ENCODE measurements at places on chromosomes 7 and 10. TPM values are rescaled to one million over a fixed set of nuclear protein-coding genes. Genes with fewer than 3 reads are reported as not detected.

GRCh38 chr10:51344371-51344770 lies 270.1 kb downstream of the PRKG1 start:
- H3K27me3 ChIP-seq = no peaks in the 10 kb centered on the region
- no peak for DNase-seq
- H3K4me1 ChIP-seq = peaks cover 8% of the 10 kb centered on the region
- no peak overlapping the region for H3K27ac ChIP-seq

Gene EXOSC1
- 50.7 TPM for total RNA-seq

DNA sequence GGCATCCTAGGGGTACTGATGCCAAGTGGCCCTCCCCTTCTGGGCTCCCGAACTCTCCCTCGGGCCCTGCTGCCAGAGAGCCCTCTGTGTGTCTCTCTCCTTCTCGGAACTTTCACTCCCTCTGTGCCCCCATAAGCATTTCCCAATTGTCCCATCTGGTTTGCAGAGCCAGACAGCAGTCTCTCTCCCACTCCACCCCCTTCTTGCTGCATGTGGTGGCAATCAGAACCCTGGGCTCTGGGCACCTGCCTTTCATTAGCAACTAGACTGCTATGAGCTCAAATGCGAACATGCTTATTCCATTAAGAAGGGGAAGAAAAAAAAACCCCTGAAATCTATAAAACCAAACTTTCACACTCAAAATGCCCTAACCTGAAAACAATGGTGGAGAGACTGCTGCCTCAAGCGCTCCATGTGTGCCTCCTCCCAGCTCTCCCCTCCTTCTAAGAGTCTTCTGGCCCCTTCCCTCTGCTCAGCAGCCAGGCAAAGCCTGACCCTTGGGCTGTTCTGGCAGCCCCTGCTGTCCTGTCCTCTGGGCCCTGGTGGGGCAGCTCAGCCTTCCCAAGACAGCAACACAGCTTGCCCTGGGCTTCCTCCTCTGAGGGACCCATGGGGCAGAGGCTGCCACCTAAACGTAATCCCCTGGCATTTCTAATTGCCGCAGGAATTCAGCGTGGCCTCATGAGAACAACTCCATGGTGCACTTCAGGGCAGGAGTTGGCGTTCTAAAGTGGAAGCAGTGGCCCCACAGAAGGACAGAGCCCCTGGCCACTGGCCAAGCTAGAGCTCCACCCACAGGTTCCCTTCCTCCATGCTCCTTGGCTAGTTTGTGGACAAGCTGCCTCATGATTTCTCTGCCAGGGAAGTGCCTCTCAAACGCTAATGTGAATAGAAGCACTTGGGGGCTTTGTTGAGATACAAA lies 415.4 kb downstream of the PLXNA4 start:
- peak; percentile 21 for DNase-seq
- no peaks in the 10 kb centered on the region for H3K27me3 ChIP-seq

Gene KLLN
- 0.31 TPM for total RNA-seq

- peak; percentile 72 for DNase-seq
- no peak overlapping the region for H3K4me3 ChIP-seq
- no peak overlapping the region for H3K27ac ChIP-seq
- H3K4me1 ChIP-seq = peaks cover 23% of the 10 kb centered on the region
Observed at GRCh38 chr7:101859411-101860106, 42.1 kb downstream of the CUX1 start.

- no peak for DNase-seq
- H3K36me3 ChIP-seq = no peaks in the 10 kb centered on the region
- no peaks in the 10 kb centered on the region for H3K27me3 ChIP-seq
Observed at GRCh38 chr7:155969192-155969929, 157.1 kb upstream of the SHH start.

DNA sequence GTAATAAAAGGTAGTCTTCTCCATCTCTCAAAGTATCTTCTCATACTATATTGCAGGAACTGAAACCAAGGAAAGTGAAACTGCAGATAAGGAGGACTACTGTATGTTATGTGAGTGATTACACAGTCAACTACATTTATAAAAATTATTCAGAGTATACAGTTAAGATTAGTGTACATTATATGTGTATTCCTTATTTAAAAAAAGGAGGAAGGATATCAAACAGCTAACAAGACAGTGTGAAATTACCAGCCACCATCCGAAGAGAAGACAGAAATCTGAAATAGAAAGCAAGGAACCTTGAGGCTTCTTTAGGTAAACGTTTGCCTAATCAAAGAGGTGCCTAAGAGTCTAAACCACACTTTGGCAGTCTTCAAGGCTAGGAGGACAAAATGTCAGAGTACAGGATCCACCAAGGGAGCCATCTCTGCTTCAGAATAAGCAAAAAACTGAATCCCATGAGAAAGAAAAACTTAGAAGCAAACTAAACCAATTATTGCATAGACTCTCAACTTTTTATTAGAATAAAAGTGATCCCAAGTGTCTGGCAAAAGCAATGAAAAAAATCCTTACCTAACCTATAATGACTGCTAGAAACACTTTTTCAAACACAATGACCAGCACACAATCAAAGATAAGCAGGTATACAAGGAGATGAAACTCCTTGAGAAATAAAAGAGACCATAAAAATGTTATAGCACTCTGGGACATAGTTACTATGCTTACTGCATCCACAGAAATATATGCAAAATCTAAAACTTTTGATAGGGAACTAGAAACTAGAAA lies 6.4 kb downstream of the USP6NL start:
- no peak for DNase-seq
- peaks cover 26% of the 10 kb centered on the region for H3K4me1 ChIP-seq
- no peak overlapping the region for H3K27ac ChIP-seq
- no peaks in the 10 kb centered on the region for H3K27me3 ChIP-seq
- no peaks in the 10 kb centered on the region for H3K36me3 ChIP-seq
- H3K4me3 ChIP-seq = no peak overlapping the region

- peaks cover 25% of the 10 kb centered on the region for H3K4me1 ChIP-seq
- peaks cover 7% of the 10 kb centered on the region for H3K36me3 ChIP-seq
- DNase-seq = no peak
- H3K4me3 ChIP-seq = no peak overlapping the region
Observed at GRCh38 chr7:30463405-30464145, 15.0 kb downstream of the NOD1 start.

Gene SPACDR
- total RNA-seq = 4.1 TPM

Gene PIK3CG
- 4.9 TPM for total RNA-seq

DNA sequence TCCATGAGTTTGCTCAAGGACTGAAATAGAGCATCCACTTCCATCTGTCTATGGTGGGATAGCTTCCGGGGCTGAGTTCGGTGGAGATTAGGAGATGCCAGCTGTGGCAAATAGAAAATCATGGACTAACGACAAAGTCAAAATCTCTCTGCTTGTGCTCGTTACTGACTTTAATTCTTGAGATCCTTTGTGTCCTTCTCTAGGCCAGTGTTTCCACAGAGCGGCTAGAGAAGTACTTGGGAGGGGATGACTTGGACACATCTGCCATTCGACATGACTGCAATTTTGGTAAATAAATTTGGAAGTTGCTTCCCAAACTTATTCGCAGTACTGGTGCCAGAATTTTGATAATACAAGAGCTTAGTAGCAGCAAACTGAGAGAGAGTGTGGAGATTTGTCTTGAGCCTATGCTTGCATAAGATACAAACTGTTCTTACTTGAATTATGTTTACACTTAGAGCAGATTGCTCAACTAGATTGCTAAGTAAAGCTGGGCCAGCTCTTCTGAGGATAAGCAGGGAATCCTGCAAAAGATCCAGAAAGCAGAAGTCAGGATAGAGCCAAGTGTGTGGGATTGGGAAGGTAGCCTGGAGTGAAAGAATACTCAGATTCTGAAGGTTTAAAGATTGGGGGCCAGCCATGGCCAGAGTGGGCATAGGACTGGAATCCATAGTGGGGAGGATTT lies 27.6 kb downstream of the ABCC2 start:
- H3K4me3 ChIP-seq = no peak overlapping the region
- H3K27me3 ChIP-seq = no peaks in the 10 kb centered on the region
- no peak overlapping the region for H3K27ac ChIP-seq
- no peaks in the 10 kb centered on the region for H3K36me3 ChIP-seq
- DNase-seq = no peak

DNA sequence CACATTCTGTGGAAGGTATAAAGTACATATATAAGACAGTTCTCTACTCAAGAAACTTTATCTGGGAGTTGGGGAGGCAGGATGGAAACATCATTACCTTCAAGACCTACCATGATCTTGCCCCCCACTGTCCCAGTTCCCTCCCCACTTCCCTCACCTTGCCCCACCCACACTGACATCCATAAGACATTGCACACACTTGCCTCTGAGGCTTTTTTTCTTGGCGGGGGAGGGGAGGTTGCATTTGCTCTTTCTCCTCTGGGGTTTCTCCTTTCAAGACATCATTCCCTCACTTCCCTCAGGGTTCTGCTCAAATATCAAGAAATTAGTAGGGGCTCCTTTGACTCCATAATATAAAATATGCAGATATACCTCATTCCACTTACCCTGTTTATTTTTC lies 276.0 kb downstream of the ARL4A start:
- DNase-seq = no peak
- H3K36me3 ChIP-seq = no peaks in the 10 kb centered on the region
- no peak overlapping the region for H3K4me3 ChIP-seq
- H3K27ac ChIP-seq = no peak overlapping the region
- no peaks in the 10 kb centered on the region for H3K27me3 ChIP-seq

DNA sequence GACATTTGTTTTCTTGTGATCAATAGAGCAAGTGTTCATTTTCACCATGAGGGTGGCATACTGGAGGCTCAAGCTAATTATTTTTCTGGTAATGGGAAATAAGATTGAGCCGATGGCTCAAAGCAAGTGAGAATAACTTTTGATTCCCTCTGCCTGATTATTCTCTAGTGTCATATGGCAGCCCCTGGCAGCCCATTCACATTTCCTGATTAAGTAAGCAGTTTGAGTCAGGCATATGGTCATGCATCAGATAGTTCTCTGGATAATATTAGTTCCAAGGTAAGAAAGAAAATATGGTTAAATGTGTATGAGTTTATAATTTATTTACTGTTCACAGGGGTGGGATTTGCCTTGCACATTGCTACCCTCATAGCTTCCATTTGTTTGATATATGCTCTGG lies 109.2 kb downstream of the DYNC1I1 start:
- H3K4me1 ChIP-seq = peaks cover 8% of the 10 kb centered on the region
- no peak overlapping the region for H3K4me3 ChIP-seq
- no peaks in the 10 kb centered on the region for H3K27me3 ChIP-seq
- no peaks in the 10 kb centered on the region for H3K36me3 ChIP-seq
- no peak overlapping the region for H3K27ac ChIP-seq
- peak; percentile 18 for DNase-seq

- no peak overlapping the region for H3K27ac ChIP-seq
- H3K36me3 ChIP-seq = no peaks in the 10 kb centered on the region
- DNase-seq = no peak
- H3K4me3 ChIP-seq = no peak overlapping the region
- no peaks in the 10 kb centered on the region for H3K4me1 ChIP-seq
- no peaks in the 10 kb centered on the region for H3K27me3 ChIP-seq
Observed at GRCh38 chr10:19892677-19893076, 76.4 kb downstream of the PLXDC2 start.

Gene AGMO
- 0.40 TPM for total RNA-seq

DNA sequence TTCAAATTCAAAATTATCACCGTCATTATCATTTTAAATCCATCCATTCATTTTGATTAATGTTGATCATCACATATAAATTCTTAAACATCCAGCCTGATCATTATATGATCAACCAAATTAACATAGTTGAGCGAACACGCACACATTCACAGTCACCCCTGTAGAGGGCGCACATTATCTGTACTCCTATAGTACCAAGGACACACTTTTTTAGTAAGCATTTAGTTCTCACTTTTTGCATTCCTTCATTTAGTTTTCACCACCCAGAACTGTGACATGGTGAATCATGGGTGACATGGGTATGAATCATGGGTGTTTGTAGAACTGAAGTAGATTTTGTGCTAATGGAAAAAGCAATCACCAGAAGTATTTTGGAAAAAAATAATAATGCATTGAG lies 26.0 kb upstream of the ZNF735 start:
- no peak for DNase-seq
- H3K27me3 ChIP-seq = no peaks in the 10 kb centered on the region
- H3K36me3 ChIP-seq = no peaks in the 10 kb centered on the region
- H3K4me1 ChIP-seq = no peaks in the 10 kb centered on the region
- no peak overlapping the region for H3K27ac ChIP-seq

Gene ITGB8
- 6.5 TPM for total RNA-seq

Gene DIP2C
- 10.7 TPM for total RNA-seq

Gene MOSPD3
- 24.4 TPM for total RNA-seq

- no peak overlapping the region for H3K4me3 ChIP-seq
- H3K27me3 ChIP-seq = peaks cover 34% of the 10 kb centered on the region
- H3K27ac ChIP-seq = no peak overlapping the region
- H3K4me1 ChIP-seq = peaks cover 2% of the 10 kb centered on the region
Observed at GRCh38 chr7:137848095-137848494, 1.3 kb upstream of the DGKI start.

Gene GIMAP7
- 42.4 TPM for total RNA-seq

Gene PHF14
- 38.6 TPM for total RNA-seq

GRCh38 chr7:92527300-92528187 lies 776 bp downstream of the PEX1 start:
- peaks cover 15% of the 10 kb centered on the region for H3K4me1 ChIP-seq
- H3K27me3 ChIP-seq = no peaks in the 10 kb centered on the region
- H3K36me3 ChIP-seq = peaks cover 5% of the 10 kb centered on the region

- H3K27me3 ChIP-seq = no peaks in the 10 kb centered on the region
- DNase-seq = peak; percentile 21
- peak overlapping the region; percentile 20 for H3K27ac ChIP-seq
- no peak overlapping the region for H3K4me3 ChIP-seq
- H3K4me1 ChIP-seq = peaks cover 38% of the 10 kb centered on the region
Observed at GRCh38 chr10:60821656-60822055, 43.4 kb downstream of the CDK1 start.

Gene ELFN1
- total RNA-seq = 0.85 TPM

- no peaks in the 10 kb centered on the region for H3K36me3 ChIP-seq
- DNase-seq = no peak
- no peaks in the 10 kb centered on the region for H3K27me3 ChIP-seq
Observed at GRCh38 chr7:72057796-72058195, 354.3 kb downstream of the CALN1 start.

Gene PPP1R3A
- not detected for total RNA-seq

- no peak overlapping the region for H3K27ac ChIP-seq
- H3K4me1 ChIP-seq = no peaks in the 10 kb centered on the region
- DNase-seq = no peak
Observed at GRCh38 chr10:77087366-77087765, 550.2 kb downstream of the KCNMA1 start.
